ENCODE measurements at places on chromosomes 4 and X.

GRCh38 chr4:6200011-6200921 is at the start of gene JAKMIP1:
Gene JAKMIP1 (minus strand): TSS chr4:6200549. CDS start chr4:6112850, 87,699 bp downstream.
- DNase-seq: peak; percentile 80

GRCh38 chr4:138540056-138540800 is 298.1 kb upstream of the SLC7A11 start:
- no peak for DNase-seq

DNA sequence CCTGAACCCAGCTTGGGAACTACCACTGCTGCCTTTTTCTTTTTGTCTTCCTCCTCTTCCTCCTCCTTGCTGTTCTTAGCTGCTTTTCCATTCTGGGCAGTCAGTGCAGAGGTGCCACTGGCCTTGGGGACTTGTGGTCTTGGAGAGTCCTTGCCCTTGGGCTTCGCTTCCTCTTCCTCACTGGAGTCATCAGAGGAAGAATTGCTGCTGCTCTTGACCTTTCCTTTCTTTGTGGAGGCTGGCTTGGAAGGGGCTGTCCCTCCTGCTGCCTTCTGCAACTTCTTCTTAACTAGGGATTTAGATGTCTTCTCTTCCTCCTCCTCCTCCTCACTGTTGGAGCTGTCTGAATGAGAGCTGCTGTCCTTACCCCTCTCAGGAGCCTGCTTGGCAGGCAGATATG is 53.2 kb downstream of the FAM9B start:
- DNase-seq: no peak

DNA sequence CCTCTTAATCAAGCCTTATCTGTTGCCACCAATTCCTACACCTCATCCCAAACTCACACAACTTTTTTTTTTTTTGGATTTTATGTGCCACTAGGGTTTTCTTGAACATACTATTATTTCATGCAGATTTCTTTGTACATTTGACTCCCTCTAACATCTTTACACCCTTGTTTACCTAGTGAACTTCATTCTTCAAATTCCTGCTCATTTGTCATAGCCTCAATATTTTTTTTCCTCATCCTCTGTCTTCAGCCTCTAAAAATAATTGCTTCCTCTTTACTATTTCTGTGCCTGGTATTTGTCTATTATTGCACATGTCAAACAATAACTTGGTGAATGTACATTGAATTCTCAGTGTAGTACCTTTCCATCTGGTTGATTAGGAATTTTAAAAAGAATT is 22.0 kb downstream of the NBDY start:
- DNase-seq: no peak

DNA sequence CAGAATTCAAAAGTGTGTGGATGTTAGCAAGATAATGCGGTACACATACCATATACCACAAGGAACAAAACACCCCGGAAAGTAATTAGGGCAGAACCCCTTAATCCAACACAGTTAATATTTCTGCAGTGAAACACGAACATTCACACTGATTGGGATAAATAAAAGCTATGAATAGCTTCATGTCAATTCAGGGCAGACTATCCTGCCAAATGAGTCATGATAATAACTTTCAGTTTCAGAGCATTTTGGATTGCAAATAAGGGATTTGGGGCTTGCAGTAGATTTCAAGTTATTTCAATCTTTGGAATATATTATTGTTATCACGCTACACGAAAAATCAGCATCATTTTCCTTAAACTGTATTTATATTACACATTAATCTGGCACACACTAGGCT is 24.3 kb downstream of the IRF2 start:
- DNase-seq: no peak
